ENCODE measurements at places on chromosomes 13 and 19.

DNA sequence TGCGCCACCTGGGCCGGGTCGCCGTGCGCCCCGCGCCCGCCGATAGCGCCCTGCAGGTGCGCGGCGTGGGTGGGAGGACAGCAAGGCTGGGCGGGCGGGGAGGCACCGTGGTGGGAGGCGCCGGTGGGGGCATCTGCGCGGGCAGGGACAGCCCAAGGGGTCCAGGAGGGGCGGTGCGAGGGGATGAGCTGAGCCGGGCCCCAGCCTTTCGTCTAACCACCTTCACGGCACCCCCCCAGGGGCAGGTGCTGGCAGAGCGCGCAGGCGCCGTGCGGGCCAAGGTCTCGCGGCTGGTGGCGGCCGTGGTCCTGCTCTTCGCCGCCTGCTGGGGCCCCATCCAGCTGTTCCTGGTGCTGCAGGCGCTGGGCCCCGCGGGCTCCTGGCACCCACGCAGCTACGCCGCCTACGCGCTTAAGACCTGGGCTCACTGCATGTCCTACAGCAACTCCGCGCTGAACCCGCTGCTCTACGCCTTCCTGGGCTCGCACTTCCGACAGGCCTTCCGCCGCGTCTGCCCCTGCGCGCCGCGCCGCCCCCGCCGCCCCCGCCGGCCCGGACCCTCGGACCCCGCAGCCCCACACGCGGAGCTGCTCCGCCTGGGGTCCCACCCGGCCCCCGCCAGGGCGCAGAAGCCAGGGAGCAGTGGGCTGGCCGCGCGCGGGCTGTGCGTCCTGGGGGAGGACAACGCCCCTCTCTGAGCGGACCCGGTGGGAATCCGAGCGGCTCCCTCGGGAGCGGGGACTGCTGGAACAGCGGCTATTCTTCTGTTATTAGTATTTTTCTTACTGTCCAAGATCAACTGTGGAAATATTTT, 3.1 kb downstream of the KISS1R start:
- DNase-seq, result peak; percentile 80

DNA sequence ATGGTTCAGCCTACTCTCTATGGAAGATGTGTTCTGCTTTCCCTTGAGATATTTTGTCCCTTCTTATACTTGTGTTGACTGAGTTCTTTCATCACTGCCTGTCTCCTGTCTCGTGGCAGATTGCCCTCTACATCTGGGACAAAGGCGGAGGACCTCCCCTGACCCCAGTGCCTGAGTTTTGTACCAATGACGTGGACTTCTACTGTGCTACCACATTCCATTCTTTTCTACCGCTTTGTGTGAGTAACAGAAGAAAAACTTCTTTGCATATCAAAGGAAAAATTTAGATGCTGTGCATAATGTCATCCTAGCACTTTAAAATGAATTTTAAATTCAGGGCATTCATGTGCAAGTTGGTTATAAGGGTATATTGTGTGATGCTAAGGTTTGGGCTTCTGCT, 74.6 kb downstream of the B3GLCT start:
- DNase-seq, result no peak

DNA sequence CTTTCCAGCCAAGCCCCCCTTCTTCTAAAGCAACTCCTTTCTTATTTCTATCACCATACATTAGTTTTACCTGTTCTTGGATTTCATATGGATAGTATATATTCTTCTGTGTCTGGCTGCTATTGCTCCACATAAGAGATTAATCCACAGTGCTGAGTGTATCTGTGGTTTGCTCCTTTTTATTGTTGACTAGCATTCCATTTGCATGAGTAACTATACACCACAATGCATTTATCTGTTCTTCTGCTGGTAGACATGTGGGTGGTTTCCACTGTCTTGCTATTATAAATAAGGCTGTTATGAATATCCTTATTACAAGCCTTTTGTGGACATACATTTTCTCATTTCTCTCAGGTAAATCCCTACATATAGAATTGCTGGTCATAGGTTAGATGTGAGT, 138.2 kb downstream of the SLC7A1 start:
- no peak for DNase-seq

DNA sequence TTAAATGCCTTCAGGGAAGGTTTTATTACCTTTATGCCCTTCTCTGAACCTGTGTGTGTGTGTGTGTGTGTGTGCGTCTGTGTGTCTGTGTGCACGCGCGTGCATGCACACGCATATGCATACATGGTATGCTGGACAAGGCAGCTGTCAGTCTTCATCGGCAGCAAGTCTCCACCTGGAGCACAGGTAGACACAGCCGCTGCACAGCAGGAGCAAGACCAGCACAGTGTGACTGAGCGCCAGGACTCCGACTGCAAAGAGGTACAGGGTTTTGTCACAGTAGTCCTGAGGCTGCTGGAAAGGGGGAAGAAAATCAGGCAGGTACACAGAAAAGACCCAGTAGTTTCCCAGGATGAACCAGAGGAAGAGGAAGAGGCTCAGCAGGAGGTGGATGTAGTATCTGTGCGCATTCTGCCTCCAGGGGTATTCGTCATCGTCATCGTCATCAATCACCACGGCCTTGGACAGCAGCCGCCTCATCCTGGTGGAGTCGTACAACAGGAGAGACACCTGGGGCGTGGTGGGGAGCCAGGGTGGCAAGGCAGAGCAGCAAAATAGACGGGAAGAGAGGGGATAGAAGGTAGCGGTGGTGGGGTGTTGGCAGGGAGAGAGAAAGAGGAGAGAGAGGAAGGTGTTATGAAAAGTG, 12.8 kb upstream of the DHRS12 start:
- DNase-seq, result no peak

DNA sequence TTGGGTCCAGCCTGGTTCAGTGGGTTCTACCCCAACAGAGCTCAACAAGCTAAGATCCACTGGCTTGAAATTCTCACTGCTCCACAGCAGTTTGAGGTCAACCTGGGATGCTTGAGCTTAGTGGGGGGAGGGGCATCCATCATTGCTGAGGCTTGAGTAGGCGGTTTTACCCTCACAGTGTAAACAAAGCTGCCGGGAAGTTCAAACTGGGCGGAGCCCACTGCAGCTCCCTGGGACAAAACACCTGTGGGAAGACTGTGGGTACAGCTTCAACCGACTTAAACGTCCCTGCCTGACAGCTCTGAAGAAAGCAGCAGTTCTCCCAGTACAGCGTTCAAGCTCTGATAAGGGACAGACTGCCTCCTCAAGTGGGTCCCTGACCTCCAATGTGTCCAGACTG, 1161.9 kb downstream of the UQCRFS1 start:
- no peak for DNase-seq

DNA sequence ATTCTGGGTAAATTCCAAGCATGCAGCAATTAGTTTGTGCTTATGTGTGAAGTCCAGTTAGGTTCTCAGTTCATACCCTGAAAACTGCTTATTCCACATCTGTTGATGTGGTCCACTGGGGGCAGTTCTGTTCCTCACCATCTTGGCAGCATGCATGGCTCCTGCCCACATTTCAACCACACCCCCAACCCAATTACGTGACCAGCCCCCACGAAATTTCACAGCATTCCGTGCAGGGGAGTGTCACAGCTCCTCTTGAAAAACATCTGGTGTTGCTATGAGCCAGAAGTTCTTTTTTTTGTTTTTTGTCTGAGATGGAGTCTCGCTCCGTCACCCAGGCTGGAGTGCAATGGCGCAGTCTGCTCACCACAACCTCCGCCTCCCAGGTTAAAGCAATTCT, 9.1 kb upstream of the ERVK3-1 start:
- DNase-seq, result no peak

DNA sequence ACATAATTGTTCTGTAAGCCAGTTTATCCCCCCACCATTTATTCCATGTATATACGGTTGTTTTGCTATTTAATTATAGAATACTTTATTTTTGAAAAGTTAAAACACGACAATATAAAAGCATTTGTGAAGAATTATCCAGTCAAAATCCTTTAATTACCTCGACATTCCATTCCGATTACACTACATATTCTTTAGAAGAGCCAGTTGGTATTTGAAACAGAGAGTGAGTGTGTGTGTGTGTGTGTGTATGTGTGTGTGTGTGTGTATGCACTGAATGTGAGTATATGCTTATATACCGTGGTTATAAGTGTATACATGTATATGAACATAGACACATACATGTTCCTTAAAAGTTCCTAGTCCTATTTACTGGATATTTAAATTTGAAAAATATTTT, 87.8 kb upstream of the KLF5 start:
- no peak for DNase-seq

DNA sequence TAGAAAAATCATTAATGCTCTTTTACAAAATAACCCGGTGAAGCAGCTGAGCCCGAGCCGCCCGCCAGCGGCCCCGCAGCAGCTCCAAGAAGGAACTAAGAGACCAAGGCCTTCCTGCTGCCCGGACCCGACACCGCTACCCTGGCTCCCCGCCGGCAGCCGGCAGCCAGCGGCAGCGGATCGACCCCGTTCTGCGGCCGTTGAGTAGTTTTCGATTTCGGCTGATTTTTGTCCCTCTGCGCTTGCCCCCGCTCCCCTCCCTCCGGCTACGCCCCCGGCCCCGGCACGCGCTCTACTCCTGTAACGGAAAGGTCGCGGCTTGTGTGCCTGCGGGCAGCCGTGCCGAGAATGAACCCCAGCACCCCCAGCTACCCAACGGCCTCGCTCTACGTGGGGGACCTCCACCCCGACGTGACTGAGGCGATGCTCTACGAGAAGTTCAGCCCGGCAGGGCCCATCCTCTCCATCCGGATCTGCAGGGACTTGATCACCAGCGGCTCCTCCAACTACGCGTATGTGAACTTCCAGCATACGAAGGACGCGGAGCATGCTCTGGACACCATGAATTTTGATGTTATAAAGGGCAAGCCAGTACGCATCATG, at the start of gene PABPC3:
PABPC3 (plus strand) TSS at position 286 of the 603 bp plus-strand sequence; CDS start at position 349, 63 bp downstream.
- peak; percentile 33 for DNase-seq

DNA sequence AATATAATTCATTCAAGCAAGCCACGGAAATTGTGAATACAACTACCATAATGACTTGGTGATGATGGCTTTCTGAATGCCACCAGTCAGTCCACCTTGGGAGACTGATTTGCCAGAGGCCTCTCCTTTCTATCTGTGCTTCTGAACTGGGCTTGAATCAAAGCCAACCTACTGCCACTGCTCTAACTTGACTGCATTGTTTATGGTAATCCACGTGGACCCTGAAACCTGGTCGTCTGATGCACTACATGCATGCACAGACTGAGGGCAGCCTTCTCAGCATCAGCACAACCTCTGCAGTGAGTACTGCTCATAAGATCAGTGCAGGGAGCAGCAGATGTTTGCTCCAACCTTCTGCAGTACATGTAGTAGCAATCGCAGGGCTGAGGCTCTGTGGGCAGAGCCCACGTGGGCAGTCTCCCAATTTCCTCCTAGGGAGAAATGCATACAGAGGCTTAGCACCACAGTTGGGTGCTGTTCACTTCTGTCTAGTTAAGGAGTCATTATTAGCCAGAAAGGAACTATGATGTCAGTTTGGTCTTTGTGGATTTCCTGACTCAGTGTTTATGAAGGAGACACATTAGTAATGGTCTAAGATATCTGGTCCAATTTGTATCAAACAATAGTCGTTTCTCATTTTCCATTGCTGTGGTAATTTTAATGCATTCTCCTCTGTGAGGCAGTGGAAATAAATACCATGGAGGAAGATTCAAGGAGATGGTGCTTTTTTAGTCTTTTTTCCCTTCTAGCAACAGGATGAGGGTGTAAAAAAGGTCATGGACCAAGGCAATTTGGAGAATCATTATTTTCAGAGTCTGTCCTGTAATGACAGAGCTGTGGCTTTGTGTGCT, 82.5 kb downstream of the AKAP11 start:
- DNase-seq, result peak; percentile 42

GRCh38 chr19:15107061-15108010, at the start of gene SYDE1:
Gene SYDE1, plus strand, starts transcription at chr19:15107401. Its CDS starts 33 bp downstream, at chr19:15107434.
- DNase-seq, result peak; percentile 53

- DNase-seq, result no peak
These were observed 845.3 kb upstream of the MIR17HG start for GRCh38 chr13:90502153-90502552.

- DNase-seq, result no peak
These were observed 15.2 kb upstream of the PPP1R12C start for GRCh38 chr19:55132453-55133129.

DNA sequence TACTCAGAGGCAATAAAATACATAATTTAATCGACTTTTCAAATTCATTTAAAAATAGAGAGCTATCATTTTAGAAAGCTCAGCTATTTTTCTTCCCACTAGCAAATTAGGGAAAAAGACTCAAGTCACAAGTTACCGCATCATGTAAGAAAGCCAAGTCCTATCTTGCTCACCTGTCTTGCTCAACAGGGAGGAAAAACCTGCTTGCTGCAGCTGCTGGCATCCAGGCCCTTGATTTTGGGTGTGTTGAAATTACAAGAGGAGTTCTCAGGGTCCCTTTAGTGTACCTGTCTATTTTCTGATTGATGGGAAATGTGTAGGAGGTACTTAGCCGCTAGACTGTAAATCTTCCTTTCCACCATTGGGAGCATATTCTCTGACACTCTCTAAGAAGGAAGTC, 22.2 kb downstream of the SLC10A2 start:
- DNase-seq, result no peak

DNA sequence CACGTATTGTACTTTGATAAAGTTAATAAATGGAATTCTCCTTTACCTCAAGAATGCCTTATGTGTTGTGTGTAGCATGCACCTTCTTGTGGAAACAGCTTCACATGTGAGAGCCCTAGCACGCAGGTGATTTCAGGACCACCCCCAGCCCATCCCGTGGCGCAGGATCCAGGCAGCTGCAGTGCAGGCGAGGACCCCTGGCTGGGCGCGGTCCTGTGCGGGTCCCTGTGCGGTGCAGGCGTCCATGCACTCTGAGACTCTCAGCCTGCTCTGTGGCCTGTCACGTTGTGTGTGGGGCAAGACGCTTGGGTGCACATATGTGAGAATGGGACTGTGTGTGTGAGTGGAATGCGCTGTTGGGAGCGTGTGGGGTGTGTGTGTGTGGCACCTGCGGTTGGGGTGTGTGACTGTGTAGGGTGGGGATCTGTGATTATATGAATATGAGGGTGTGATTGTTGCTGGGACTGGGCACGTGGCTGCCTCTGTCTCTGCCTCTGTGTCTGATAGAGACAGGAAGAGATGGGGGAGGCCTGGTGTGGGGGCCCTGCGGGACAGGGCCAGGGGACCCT, 30.8 kb downstream of the WTIP start:
- no peak for DNase-seq

DNA sequence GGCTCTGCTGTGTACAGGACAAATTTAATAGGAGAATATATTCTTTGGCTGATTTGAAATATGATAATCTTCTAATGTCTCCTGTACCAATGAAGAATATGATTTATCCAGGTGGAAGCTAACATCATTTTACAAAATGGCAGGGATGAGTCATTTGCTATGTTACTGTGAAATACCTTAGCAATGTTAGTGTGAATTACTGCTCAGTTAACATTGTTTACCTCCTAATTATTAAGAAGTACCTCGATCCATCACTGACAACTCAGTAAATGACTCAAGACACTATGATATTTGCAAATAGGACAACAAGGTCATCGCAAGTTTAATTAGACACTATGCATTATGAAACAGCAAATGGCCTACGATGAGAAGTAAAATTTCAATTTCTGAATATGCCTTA, 309.1 kb upstream of the EDNRB start:
- no peak for DNase-seq

Measured in activated naive CD8-positive, alpha-beta T cell treated with anti-CD3 and anti-CD28 coated beads, Interleukin-2, amount 10 ng/mL, durations not matched to agents 7 days and 5 days (primary cell).